HS-27A (cell line): ENCODE measurements at places on chromosomes 6 and 20.

- no peak for DNase-seq
These were observed 13.0 kb downstream of the TXNDC5 start for GRCh38 chr6:7897461-7898192.

DNA sequence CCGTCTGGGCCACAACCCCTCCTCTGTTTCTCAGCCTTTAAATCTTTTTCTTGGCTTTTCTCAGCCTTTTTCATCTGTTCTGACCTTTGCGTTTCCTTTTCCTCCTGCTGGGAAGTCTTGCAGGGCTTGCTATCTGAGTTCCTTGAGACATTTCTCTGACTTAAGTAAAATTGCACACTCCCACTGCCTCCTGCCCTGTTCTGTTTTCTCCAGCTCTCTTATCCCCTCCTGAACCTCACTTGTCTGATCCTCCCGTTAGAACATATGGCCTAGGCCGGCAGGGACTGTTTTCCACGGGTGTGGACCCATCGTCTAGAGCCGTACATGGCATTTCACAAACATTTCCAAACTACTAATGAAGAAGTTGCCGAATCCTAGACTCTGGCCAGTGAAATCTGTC lies 63.0 kb downstream of the ARID1B start:
- no peak for DNase-seq

DNA sequence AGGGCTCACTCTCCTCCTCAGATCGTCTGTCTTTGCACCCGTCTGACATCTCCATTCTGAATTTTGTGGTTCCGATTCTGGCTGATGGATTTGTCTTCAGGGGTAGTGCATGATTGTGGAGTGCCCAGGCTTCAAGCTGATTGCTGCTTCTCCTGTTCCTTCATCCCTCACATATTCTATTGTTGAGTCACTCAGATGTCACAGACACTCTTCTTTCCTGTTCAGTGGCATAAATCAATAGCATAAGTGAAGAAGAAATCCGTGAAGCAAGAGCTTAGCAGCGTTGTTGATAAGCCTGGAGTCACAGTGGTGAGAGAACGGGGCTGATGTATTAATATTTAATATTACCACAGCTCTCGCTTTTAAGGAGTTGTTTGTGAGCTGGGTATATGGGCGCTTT lies 152.5 kb downstream of the MTHFD1L start:
- DNase-seq, result no peak

- DNase-seq, result no peak
These were observed 65.4 kb upstream of the SLCO4A1 start for GRCh38 chr20:62576815-62577489.

- DNase-seq, result no peak
These were observed 48.1 kb downstream of the SLC24A3 start for GRCh38 chr20:19260412-19261090.

DNA sequence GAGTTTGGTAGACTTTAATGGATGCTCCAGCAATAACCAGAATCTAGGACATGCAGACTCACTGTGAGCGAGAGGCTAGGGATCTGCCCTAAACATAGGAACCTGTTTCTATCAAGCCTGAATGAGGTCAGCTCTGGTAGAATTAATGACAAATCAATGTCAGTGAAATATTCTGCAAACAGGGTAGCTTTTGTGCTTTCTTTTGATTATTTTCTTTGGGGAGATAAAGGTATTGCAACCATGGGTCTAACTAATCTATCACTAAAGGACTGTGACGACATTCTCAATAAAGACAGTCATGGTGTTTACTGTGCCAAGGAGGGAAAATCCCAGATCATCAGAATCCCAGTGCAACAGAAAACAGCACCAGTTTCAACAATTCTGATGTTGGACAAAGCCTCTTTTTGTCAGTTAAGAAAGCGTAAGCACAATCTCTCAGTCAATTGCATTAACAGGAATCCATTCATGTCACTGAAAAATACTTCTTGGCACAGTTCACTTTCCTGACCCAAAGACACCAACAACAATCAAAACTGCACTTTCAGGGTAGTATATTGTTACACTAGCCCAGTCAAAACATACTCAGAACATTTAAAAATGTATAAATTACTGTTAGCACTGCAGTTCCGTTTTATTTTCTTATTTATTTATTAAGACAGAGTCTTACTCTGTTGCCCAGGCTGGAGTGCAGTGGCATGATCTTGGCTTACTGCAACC lies 36.8 kb upstream of the SMIM29 start:
- no peak for DNase-seq

GRCh38 chr6:31087494-31088089 lies 24.8 kb downstream of the C6orf15 start:
- peak; percentile 84 for DNase-seq

- no peak for DNase-seq
These were observed 589 bp upstream of the PDCD2 start for GRCh38 chr6:170584954-170585498.
